ENCODE measurements at places on chromosomes 3 and 15.

- DNase-seq, result no peak
Observed at GRCh38 chr3:58999774-59000160, 50.1 kb downstream of the CFAP20DC start.

- no peak for DNase-seq
Observed at GRCh38 chr3:186268616-186269448, 93.2 kb downstream of the DGKG start.

DNA sequence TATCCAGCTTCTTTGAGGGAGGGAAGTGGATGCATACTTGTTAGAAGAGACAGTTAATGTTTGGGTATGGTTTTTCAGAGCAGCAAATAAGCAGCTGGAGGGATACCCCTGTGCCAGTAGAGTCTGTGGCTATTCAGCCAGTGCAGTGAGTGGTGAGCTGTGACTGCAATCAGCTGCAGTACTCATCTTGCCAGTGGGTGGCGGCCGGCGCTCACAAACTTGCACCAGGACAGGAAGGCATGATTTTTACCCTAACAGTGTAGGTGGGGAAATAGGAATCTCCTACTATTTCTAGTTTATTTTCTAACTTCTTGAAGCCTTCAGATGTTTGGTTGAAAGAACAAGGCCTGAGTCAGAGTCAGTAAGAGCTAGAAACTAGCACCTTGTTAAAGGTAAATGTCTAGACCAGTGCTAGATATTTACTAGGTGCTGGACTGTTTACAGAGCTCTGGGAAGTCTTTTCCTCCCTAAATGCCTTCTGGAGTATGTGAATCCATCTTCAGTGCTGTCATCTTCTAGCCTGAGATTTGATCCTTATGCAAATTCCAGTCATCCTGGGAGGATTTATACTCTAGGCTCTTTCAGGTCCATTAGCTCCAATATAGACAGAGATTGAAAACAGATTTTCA is 23.6 kb downstream of the TIMP4 start:
- peak; percentile 24 for DNase-seq

- DNase-seq, result no peak
Observed at GRCh38 chr3:37811625-37812498, 49.8 kb upstream of the CTDSPL start.

DNA sequence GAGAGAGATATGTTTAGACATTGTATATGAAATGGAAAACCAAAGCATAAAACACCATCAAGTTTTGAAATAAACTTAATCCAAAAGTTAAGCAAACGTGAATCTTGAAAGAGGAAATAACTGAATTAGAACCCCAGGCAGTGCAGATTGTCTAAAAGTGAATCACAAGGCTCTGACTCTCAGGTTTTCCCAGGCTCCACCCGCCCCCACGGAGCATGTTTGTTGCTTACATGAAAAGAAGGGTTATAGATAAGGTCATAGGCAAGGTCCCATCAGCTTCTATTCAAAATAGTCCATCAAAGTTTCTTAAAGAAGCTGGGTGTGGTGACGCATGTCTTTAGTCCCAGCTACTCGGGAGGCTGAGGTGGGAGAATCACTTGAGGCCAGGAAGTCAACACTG is 29.0 kb upstream of the SLMAP start:
- DNase-seq, result no peak

- DNase-seq, result no peak
Observed at GRCh38 chr15:55649058-55649423, 60.9 kb upstream of the PYGO1 start.

DNA sequence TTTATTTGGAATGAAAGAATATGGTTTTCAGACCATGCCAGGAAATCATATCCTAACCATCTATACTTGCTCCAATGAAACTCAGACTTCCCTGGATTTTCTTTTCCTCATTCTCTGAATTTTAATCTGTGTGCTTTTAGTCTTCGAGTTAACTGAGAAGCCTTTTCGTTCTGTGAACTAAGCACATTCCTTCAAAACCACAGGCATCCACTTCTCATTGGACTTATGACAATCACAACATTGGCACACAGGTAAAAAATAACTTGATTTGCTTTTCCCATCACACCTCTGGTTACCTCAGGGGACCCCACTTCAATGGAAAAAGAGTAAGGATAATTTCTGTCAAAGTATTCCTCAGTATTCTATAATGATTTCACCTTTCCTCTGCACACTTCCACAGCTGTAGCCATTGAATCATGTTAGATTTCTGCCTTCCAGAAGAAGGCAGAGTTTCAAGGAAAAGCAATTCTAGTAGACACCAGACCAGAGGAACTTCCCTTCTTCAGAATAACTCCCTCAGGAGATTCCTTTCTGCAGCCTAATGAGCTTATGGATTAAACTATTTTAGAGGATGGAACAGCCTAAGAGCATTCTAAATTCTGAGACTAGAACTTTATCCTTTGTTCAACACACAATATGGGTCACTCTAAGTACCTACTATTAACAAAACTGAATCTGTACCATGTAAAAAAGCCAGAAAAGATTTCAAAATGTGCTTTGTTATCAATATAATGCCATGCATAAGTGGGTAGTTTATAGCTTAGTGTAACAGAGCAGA is 15.9 kb downstream of the COMMD2 start:
- DNase-seq, result no peak

GRCh38 chr15:67900621-67901147 is 60.8 kb upstream of the RNU6-1 start:
- no peak for DNase-seq

DNA sequence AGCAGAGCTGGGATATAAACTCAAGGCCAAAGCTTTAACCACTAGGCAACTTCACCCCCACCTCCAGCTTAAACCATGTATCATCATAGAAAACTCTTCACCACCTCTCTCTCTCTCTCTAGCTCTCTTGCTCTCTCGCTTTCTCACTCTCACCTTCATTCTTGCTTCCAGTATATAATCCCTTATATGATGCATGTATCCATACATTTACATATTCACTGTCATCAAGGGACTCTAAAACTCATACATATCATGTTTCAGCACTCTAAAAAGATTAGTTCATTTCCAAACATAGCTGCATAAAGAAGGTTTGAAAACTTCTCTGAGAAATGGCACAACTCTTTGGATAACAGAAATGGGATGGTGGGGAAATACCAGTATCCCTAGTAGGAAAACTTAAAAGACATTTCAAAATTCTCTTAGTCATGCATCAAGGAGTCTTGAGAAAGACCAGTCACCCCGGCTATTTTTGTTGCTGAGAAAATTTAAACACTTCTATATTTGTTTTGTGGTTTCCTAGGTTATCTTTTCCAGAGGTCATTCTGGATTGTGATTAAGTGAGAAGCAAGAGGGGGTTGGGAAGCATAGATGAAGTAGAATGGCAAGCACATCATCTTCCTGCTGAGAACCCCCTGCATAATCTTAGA is 447.8 kb upstream of the THBS1 start:
- peak; percentile 79 for DNase-seq

DNA sequence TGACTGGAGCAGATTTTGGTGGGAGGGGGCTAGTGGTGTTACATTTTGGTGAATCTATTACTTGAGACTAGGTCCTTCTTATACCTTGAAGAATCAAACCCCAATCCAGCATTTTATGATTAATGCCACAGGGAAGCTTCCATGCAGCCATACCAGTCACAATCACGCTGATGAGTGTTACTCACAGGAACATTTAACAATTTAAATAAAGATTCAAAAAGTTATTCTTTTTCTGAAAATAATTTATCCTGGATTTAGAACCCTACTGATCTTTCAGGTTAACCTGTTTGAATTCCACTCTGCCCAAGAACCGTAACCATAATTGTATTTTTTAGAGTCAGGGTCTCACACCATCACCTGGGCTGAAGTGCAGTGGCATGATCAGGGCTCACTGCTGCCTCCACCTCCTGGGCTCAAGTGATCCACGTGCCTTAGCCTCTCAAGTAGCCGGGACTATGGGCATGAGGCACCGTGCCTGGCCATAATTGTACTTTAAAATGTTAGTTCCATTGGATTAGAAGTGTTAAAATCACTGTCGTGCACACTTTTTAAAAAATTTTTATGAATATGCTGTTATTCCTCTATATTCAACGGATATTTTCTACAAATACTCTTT is 929 bp upstream of the MTMR10 start:
- no peak for DNase-seq

DNA sequence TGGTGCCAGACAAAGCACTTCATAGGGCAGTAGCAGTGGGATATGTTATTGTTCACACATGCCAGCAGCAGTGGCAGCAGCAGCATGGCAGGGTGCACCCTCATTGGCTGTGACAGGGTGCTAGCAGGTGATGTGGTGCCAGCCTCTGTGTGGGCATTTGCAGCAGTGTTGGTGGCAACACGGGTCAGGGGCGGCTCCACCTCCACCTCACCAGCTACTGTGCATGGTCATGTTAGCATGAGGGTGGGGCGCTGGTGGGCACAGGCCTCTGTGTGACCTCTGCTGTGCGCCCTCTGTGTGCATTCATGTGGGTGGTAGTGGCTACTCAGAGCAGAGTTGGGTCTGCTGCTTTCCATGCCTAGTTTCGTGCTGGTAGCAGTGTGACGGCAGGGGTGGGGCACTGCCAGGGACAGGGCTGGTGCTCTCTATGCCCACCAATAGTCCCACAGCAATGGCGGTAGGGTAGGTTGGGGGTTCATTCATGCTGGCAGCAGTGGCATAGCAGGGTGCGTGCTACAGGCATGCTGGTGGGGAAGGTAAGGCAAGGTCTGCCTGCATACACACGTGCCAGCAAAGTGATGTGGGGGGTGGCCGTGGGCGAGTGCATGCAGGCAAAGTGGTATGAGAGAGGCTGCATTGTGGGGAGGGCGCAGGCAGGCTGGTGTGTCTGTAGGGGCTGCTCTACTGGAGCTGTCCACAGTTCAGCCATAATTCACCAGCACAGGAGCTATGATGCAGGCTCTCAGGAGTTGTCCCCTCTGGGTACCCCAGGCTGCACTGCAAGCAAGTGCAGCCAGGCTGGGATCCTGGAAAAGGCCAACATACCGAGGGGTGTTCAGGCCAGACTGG is 402.7 kb downstream of the GRM7 start:
- DNase-seq, result no peak

DNA sequence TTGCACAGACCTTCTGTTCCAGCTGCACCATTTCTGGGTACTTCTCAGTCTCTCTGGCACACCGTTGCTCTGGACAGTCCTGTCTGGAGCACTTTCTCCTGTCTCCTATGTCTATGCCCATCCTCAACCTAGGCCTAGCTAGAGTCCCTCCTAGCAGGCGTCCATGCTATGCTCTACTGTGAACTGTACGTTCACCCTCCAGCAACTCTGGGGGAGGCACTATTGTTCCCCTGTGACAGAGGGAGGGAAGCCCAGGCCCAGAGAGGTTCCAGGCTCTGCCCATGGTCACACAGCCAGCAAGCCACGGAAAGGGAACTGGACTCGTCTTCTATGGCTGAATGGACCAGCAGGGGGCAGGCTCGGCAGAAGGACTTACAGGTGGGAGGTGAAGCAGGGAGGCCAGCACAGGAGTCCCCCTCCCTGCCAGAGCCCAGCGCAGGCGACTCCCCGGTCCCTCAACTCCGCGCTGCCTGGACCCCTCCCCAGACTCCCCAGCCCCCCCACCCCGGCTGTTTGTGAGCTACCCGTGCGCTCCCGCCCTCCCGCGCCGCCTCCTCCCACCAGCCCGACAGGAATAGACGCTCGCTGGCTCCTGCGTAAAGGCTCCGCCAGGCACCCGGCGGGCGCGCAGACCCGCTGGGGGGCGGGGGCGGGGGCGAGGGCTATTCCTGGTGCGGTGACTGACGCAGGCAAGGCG is 1.7 kb upstream of the LINGO1 start:
- DNase-seq, result no peak

DNA sequence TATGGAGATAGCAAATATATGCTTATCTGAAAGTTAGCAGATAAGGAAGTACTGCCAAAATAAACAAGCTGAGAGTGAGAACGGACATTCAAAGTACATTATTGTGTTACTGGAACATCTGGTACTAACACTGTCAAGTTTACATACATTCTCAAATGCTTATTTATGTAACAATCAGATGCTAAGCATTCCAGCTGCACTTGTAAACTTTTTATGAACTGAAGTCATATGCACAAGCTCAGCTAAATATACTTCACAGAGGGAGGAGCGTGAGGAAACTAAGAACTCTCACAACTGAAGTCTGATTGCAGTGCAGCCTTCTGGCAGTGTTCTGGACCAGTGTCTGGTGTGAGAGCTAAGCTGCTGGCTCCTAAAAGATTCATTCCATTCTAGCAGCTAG is 223.7 kb upstream of the NANOGP8 start:
- DNase-seq, result peak; percentile 57

DNA sequence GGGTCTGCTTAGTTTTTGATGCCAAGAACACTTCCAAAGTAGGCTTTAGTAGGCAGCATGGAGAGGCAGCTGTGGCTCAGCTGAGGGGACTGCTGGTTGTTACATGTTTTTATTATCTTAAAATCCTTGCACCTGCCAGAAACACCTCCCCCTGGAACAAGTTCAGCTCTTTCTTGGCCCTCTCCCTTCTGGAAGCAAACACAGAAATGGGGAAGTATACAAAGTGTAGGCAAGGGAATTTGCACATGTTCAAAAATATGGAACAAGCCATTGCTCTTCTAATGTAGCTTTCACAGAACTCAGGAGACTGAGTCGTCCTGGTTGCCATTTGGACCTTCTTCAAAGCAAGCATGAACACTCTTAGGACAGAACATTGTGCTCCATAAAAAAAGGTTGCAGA is 169.1 kb upstream of the SEMA6D start:
- DNase-seq, result no peak

DNA sequence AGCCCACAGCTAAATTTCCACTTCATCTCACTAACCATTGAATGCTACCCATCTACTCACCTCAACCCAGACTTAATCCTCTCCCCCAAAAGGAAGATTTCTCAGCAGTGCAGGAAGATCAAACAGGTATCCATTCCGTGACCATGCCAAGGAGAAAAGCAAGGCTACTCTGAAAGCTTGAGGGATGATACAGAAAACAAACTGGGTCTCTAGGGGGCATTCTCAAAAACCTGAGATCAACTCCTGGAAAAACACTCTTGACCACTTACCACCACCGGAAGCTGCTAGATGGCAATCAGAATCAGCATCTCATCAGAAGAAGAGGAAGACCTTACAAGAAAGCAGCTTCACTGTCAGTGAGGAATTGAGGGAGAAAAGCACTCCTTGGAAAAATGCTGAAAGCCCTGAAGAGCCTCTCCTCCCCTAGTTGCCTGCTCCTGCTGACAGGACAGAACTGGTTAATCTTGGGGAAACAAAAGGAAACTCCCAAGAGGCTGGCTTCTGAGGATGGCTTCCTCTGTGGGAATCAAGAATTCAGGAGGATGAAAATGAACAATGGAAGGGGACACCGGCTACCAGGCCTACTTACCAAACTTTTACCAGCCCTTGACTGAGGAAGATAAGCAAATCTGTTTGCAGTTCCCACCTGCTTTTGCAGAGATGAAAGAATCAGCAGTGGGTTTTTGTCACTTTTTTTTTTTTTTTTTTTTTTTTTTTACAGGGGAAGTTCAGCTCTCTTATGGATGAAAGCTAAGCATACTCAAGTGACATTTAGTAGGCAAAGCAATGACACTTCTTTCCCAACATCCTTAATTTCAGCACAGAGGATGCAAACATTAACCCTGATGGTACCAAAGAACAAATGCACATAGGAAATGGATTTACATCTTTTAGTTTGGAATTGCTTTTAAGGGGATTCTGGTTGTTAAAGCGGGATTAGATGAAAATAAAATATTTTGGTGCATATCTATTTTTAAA is at the start of gene ATP8B4:
TSS of gene ATP8B4 (minus strand) at position 171 of the 978 bp plus-strand sequence. CDS start 12,267 bp downstream, outside the sequence.
- DNase-seq, result no peak

GRCh38 chr3:177473184-177473583 is 275.9 kb upstream of the TBL1XR1 start:
- no peak for DNase-seq
